ENCODE measurements at places on chromosomes 11 and 22.

DNA sequence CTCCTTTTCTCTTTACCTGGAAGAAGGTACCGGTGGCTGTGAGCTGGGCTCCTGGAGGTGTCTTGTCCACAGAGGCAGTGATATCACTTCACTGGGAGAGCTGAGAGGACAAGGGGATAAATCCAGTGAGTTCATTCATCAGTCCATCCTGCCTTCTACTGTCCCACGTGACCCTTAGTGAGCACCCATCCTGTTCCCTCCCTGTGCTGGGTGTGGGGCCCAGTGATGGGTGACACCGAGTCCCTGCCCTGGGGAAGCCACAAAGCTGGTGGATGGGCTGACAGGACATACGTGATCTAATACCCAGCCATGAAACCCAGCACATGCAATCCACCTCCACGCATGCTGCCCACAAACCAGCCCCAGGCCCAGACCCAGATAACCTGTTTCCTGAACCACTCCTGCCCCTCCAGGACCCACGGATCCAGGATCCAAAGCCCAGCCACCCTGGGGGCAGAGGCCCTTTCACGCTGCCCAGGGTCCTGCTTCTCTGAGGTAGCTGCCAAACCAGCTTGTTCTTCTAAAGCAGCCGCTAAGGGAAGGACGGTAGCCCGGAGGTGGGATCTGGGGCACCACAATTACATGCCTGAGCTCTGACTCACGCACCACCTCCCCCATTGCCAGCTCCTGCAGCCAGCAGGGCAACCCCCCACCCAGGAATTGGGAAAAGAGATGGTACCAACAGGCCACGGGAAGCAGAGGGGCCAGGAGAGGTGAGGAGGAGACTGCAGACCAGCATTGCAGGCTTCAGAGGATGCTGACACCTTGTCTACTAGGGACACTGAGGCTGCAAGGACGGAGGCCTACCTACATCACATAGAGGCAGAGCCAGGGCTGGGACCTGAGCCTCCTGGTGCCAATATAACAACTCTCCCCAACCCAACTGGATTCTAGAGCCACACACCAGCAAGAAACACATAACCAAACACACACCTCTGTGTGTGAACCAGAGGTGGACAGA is 35.2 kb downstream of the GDPD5 start:
- no peak for DNase-seq

GRCh38 chr11:122920579-122920978 is 38.0 kb downstream of the JHY start:
- DNase-seq = no peak

DNA sequence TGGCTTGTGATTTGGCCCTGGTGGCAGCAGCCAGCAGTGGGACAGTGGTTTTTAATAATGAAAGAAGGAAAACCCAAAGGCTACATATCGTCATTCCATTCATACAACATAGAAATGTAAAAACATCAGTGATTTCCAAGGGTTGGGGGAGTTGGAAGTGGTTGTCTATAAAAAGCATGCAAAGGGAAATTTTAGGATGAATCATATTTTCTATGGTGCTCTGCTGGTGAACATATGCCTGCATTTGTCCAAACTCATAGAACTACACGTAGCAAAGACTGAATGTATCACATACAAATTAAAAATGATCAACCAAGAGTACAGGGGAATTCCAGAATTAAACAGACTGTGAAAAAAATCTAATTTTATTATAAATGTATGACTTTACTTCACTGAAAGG is 11.1 kb downstream of the OR5B3 start:
- no peak for DNase-seq

DNA sequence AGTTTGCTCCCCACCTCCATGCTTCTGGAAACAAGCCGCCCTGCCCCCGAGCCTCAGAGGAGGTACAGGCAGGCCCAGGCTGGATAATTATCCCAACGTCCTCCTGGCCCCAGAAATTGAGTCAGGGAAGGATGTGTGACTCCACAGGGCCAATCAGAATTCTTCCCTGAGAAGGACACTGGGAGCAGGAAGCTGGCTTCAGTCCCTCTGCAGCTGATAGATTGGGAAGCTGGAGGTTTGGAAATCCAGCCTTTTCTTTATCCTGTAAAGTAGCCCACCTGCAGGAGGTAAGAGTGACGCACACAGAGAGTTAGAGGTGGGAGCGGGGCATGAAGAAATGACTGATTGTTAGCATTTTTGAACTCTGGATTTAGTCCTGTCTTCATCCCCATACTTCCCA is 97.5 kb upstream of the CD82 start:
- DNase-seq = no peak

- no peak for DNase-seq
Measured at GRCh38 chr11:32109138-32109537, 18.3 kb downstream of the RCN1 start.

- no peak for DNase-seq
Measured at GRCh38 chr11:104370478-104370877, 206.5 kb upstream of the PDGFD start.

DNA sequence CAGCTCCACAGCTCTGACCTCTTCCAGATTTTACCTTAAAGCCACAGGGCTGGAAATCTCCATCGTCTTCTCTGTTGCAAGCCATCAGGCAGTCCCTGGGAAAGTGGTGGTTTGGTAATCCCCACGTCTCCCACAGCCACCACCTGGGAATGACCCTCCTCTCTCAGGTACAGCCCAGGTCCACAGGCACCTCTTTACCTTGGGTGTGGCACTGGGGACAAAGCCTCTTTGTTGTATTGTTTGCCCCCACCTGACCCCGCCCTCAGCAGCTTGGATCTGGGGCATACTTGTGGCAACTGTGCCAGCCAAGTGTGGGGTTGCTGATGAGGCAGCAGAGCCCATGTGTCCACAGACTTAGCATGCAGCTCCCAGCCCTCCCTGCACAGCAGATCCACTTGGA is 77.6 kb downstream of the LRRC32 start:
- no peak for DNase-seq

- DNase-seq = no peak
Measured at GRCh38 chr11:75076671-75077070, 20.0 kb downstream of the OR2AT4 start.

GRCh38 chr11:4134806-4135205 is 40.2 kb downstream of the RRM1 start:
- no peak for DNase-seq

DNA sequence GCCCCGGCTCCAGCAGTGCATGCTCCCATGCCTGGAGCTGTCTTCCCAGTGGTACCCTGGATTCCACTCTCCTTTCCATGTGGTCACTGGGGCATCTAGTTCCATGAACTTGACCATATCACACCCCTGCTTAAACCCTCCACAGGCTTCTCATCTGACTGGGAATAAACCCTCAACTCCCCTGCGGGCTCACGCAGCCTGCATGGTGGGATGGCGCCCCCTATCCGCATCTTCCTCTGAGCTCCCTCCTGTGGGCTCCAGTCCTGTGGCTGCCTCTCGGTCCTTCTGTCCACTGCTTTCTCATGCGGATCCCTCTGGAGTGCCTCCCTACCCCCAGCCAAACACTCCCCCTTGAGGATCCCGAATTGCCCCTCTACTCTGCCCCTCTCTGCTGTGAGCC is 41.4 kb upstream of the TTLL12 start:
- DNase-seq = no peak

- no peak for DNase-seq
Measured at GRCh38 chr11:80562523-80563125, 1121.8 kb upstream of the TENM4 start.

DNA sequence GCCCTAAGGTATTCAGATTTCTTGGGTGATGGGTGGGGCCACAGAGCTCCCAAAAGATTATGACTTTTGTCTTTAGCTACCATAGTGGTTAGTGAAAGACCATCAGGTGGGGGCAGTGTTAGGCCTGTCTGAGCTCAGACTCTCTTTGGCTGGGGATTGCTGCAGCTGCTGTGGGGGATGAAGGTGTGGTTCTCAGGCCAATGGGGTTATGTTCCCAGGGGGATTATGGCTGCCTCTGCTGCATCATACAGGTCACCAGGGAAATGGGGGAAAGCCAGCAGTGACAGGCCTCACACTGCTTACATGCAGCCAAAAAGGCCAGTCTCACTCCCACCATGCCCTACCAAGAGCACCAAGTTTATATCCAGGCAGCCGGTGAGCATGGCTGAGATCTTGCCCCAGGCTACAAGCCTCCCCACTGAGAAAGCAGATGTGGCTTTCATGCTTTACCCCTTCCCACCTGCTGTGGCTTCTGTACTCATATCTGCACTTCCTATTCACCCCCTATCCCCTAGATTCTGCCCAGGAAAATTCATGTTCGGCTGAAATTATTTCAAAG is 24.8 kb downstream of the CNTF start:
- peak; percentile 7 for DNase-seq

GRCh38 chr11:115085461-115086210 is 407.3 kb downstream of the NXPE2 start:
- no peak for DNase-seq

GRCh38 chr11:29432719-29433325 is 584.0 kb downstream of the KCNA4 start:
- no peak for DNase-seq

DNA sequence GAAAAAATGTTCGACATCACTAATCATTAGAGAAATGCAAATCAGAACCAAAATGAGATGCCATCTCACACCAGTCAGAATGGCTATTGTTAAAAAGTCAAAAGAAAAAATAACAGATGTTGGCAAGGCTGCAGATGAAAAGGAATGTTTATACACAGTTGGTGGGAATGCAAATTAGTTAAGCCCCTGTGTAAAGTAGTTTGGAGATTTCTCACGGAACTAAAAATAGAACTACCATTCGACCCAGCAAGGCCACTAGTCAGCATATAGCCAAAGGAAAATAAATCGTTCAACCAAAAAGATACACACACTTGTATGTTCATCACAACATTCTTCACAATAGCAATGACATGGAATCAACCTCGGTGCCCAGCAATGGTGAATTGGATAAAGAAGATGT is 503.2 kb downstream of the OPCML start:
- no peak for DNase-seq

DNA sequence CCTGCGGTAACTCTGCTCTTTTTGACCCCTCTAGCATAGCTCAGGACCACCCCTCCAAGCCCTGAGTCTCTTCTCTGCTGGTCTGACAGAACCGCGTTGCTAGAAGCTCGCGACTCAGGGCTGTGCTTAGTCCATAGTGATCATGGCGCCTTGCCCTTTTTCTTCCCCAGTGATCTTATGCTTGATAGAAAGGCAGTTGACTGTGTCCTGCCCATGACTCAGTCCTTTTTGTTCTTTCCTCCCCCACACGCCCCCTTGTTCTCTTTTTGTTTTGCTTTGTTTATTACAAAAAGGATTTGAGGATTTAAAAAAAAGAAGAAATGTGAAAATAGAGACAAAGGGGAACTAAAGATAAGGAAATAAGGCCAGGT is 17.5 kb downstream of the IL17RA start:
- DNase-seq = no peak

DNA sequence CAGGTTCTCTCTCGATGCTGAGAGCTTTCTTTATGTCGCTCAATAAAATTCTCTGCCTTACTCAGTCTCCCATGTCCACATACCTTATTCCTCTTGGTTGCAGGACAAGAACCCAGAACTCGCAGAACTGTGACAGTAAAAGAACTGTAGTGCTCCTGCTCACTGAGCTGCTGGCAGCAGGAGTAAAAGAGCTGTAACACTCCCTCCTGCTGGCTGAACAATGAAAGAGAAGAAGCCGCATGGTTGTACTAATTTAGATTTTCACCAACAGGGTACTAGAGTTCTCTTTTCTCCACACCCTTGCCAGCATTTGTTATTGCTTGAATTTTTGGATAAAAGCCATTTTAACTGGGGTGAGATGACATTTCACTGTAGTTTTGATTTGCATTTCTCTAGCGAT is 433.2 kb downstream of the GUCY1A2 start:
- no peak for DNase-seq

- no peak for DNase-seq
Measured at GRCh38 chr11:78147807-78148206, 8.4 kb upstream of the ALG8 start.

DNA sequence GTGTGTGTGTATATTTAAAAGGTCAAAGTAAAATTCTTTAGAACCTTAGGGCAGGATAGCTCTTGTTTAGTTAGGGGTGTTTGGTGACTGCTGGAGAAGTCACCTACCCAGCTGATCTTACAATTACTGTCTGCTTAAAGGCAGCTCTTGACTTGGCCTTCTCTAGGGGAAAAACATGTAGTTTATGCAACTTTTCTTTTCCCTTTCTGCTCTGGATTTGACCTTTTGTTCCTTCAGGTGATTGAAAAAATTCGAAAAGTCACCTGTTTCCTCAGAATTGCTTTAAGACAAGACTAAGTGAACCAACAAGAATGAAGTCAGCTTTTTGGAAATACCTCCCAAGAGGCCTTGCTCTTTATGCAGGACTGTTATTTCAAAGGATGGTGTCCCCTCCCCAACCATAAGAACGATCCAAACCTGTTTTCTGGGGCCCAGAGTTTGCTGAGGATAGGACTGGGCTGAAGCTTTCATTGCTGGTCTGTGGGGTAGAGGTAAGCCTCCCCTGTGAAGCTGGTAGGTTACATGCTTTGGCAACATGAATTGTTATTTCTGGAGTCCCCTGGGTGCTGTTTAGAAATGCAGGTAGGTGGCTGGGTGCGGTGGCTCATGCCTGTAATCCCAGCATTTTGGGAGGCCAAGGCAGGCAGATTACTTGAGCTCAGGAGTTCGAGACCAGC is 111.2 kb downstream of the PTPRJ start:
- DNase-seq = no peak

DNA sequence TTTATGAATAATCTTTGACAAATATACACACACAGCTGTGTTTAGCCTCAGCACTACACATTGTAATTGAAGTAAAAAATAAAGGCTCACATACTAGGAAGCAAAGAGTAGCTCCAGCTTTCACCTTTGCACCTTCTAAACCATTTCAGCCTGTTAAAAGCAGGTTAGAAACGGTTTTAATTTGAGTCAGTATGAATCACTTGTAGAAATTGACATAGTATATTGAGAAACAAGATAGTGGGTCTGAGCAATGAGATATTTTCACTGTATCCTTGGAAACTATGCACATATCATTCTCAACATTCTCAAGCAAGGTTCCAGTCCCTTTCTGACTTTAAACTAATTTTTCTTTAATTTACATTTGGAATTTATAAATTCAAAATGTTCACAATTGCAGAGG is 380.3 kb downstream of the AASDHPPT start:
- DNase-seq = no peak

Data from CD4-positive, alpha-beta T cell treated with Interleukin-1 beta for 1 hour (primary cell).